ENCODE measurements at places on chromosomes 16 and 17.

GRCh38 chr16:12546918-12547607 lies 256.6 kb downstream of the CPPED1 start:
- DNase-seq = peak; percentile 69

- no peak for DNase-seq
Measured at GRCh38 chr16:86984343-86984742, 332.8 kb downstream of the C16orf95 start.

DNA sequence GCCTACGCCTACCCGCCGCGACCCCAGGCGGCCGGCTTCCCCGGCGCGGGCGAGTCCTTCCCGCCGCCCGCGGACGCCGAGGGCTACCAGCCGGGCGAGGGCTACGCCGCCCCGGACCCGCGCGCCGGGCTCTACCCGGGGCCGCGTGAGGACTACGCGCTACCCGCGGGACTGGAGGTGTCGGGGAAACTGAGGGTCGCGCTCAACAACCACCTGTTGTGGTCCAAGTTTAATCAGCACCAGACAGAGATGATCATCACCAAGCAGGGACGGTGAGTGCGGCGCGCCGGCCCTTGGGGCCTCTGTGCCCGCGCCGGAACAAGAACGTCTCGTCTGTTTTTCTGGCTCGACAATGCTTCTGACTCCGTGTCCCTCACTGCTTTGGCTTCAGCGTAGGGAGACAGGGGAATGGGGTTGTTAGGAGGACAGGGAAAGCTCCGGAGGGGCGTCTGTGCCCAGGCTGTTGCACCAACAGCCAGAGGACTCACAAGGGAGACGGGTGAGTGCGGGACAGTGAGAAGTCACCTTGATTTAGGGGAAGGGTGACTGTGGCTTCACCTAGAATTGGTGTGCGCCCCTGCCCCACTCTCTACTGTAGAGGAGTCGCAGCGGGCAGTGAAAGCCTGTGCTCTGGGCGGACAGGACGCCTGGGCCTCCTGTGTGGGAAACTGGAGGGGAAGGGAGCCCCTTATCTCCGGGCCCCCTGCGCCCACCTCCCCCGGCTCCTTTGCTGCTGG lies 806 bp downstream of the TBX21 start:
- no peak for DNase-seq

- no peak for DNase-seq
Measured at GRCh38 chr17:66353937-66354401, 51.6 kb downstream of the PRKCA start.

DNA sequence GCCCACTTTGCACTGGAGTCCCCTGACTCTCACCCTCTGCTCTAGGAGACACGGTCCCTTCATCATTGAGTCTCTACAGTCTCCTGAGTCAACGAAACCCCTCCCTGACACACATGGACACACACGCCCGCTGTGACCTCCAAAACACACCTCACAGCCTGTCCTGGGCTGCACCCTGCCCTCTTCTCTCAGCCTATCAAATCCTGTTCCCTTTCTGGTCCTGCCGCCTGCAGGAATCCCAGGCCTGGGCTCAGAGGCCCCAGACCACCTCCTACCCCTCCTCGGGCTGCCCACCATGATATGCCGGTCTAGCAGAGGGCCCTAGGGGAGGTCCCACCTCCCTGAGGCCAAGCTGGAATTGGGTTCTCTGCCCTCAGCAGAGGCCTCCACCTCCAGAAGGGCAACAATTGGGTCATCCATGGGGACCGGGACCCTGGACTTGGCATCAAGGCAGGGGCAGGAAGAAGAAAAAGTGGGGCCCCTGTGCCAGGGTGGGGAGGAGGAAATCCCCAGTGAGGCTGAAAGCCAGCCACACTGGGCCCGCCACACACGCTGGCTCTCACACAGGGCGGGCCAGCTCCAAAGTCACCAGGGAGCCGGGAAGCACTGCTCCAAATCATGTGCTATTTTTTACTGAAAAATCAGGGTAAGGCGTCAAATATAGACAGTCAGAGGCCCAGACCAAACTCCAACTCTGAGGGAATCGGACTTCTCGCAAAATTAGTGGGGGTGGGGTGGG lies 3.4 kb downstream of the PPP1R9B start:
- peak; percentile 14 for DNase-seq

DNA sequence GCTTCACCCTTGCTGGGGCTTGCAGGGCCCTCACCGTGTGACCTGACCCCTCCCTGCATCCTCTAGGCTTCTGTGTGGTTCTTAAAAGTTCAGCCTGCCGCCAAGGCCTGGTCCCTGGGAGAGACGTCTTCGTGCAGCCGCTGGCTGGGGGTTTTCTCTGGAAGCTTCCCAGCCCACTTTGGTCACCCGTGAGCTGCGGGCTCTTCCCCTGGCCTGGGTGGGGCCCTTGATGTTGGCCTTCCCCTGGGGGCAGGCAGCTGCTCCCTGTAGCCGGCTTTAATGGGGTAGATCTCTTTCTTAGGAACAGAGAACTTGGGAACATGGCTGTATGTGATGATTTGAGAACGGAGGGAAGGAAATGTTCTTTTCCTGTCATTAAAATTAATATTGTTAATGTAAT lies 32.7 kb downstream of the ZNF750 start:
- no peak for DNase-seq

DNA sequence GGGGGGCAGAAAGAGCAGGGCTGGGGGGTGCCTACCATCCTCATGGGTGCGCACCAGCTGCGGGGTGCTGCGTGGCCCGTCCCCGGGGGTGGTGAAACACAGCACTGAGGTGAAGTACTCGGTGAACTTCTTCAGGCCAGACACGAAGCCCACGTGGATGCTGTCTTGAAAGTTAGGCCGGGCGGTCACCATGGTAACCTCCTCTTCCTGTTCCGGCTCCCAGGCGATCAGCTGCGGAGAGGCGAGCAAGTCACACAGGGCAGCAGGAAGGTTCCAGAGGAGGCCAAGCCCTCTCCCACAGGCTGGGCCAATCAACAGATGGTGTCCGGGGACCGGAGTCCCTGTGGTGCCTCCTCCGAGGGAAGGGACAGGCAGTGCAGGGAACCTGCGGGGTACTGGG lies 90.1 kb upstream of the CDC42EP4 start:
- peak; percentile 30 for DNase-seq

GRCh38 chr17:61007980-61008379 lies 330.3 kb downstream of the BCAS3 start:
- DNase-seq = no peak

DNA sequence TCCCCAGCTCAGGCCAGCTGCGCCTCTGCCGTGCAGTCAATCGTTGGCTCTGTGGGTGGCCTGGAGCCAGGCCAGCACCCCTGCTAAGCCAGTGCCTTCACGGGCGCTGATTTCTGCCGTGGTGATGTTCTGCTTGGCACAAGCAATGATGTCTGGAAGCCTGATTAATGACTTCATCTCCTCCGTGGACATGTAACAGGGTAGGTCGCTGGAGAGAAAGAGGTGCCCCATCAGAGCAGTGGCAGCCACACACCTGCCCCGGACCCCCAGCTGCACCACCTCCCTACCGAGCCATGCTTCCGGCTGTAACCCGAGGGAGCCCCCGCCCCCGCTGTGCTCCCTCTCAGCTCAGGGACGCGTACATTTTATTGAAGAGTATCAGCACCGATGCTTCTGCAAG lies 1.9 kb downstream of the ARL16 start:
- DNase-seq = no peak

GRCh38 chr17:231191-231965 lies 49.9 kb upstream of the DOC2B start:
- no peak for DNase-seq

- peak; percentile 10 for DNase-seq
Measured at GRCh38 chr16:73878611-73879010, 418.0 kb upstream of the PSMD7 start.

GRCh38 chr17:78147315-78147998 lies 1.3 kb downstream of the C17orf99 start:
- no peak for DNase-seq

- DNase-seq = no peak
Measured at GRCh38 chr16:445566-445965, 20.1 kb downstream of the RAB11FIP3 start.

- no peak for DNase-seq
Measured at GRCh38 chr16:66023481-66023880, 343.0 kb upstream of the CDH5 start.

DNA sequence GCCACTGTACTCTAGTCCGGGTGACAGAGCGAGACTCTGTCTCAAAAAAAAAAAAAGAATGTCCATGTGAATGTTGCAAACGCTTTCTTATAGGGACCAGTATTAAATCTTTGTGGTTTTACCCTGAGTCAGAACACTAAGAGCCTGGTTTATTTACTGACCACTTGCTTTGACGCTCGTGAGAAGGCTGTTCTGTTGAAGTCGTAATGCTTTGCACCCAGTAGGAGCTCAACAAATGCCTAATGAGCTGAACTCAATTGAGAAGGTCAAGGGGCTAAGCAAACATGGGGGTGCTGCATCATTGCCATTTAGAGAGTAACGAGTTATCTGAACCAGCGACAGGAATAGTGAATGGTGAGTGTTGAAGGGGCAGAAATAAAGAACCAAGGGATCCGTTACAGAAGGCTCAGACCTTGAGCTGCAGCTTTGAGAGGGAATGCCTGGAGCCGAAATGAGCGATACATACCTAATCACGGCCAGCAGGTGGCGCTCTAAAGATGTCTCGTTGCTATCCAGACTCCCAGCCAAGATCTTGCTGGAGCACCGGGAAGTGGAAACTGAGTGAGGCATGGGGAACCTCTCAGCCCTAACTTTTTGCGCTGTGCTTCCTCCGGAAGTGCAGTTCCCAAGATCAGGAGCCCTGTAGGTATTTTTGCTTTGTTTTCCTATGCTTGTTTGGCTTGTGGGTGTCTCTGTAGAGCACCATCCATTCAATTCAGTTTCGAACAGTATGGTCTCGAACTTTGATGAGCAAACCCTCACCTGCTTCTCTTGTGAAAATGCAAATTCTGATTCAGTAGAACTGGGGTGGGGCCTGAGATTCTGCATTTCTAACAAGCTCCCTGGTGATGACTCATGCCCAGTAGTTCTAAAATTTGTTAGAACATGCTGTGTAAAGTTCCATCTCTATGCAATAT lies 12.6 kb upstream of the RNF222 start:
- DNase-seq = peak; percentile 86

DNA sequence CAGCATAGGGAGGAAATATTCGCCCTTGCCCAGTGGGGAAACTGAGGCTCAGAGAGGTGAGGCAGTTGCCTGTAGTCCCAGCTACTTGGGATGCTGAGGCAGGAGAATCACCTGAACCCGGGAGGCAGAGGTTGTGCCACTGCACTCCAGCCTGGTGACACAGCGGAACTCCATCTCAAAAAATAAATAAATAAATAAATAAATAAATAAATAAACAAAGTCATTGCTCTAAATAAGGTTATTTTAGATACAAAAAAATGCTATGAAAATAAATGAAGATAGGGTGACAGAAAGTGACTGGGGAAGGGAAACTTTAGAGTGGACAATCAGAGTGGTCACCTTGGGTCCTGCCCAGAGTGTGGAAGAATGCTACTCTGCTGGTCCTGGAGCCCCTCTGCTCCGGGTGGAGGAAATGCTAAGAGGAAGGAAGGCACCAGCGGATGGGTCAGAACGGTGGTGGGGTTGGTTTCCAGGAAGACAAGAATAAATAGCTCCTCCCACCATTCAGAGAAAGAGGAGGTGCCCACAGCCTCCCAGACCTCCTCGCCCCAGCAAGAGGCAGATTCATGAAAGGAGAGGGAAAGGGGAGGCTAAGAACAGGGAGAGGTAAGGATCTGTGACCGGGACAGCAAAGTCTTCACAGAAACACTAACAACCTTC lies 17.6 kb downstream of the TRPV3 start:
- DNase-seq = no peak

DNA sequence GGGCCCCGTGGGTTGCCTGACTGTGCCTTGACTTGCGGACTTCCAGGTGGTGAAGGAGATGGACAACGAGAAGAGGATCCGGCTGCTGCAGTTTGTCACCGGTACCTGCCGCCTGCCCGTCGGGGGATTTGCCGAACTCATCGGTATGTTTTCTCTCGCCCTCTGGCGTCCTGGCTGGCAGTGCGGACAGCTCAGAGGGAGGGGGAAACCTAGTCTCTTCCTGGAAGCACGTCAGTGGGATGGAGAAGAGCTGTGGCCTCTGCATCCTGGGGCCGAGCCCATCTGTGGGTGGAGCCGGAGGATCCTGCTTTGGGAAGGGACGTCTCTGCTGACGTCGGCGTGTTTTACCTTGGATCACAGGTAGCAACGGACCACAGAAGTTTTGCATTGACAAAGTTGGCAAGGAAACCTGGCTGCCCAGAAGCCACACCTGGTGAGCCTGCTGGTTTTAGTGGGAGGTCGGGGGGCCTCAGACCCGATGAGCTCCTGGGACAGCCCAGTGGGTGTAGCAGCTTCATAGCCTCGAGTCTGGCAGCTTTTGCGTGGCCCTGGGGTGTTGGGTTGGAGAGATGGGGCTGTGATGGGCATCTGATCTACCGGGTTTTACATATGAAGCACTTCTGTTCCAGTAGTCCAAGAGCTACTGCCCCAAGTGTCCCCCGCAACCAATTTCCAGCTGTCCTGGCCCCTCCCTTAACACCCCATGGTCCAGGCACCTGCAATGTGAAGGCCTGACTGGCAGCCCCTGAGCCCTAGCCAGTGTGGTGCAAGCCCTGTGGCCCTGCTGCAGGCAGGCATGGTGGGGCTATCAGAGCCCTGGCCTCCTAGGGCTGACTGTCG lies 11.9 kb upstream of the CLEC18A start:
- DNase-seq = no peak

DNA sequence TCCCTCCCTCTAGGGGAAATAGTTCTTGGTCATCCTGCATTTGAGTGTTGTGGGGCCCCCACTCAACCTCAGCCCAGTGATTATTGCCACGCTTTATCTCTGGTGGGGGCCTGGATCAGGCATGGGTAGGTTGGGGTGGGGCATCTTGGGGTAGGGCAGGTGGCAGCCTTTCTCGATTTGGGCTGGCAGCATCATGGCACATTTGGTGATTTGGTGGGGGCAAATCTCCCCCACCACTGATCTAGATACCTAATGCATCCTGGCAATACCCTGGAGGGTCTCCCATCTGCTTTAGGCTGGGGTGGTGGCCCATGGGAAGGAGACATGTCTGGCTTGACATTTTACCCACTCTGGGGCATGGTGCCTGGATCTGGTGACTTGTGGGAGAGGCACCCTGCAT lies 40.2 kb downstream of the NLRP1 start:
- DNase-seq = no peak

- DNase-seq = peak; percentile 46
Measured at GRCh38 chr17:8223356-8224126, 13.2 kb upstream of the AURKB start.

- no peak for DNase-seq
Measured at GRCh38 chr17:65920996-65921395, 270.9 kb downstream of the CEP112 start.

- DNase-seq = no peak
Measured at GRCh38 chr17:45997624-45998023, 1.4 kb upstream of the STH start.

- DNase-seq = no peak
Measured at GRCh38 chr17:8577868-8578267, 52.7 kb downstream of the MYH10 start.

- no peak for DNase-seq
Measured at GRCh38 chr17:71849783-71850768, 270.7 kb upstream of the SOX9 start.

DNA sequence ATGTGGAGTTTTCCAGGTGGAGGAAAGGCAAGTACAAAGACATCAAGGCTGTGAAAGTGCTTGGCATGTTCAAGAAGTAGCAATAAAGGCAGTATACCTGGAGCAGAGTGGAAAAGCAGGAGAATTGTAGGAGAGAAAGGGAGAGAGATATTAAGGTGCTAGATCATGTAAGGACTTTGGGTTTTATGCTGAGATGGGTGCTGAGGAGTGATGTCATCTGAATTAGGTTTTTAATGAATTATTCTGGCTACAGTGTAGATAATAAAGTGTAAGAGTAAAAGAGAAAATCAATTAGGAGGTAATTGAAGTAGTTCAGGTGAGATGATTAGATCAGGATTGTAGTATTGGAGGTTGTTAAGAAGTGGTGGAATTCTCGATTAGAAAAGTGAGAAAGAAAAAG lies 34.0 kb downstream of the NFAT5 start:
- no peak for DNase-seq
